Tibial nerve (tissue), 4 donors: ENCODE measurements at places on chromosomes 5 and 9. TPM values are rescaled to one million over a fixed set of nuclear protein-coding genes. Genes with fewer than 3 reads are reported as not detected.
A peak's percentile ranks its signal among the peaks of the same experiment; 100 is the strongest.

- DNase-seq, result no peak
Observed at GRCh38 chr9:89505911-89506310, 8.0 kb upstream of the SEMA4D start.

- peak; percentile 74 for DNase-seq
Observed at GRCh38 chr5:150640311-150641005, at the start of gene SYNPO. SYNPO (plus strand) TSS chr5:150640660; CDS start chr5:150648276, 7,616 bp downstream.

KCNMB1 gene
- total RNA-seq, result 1.8 TPM

- DNase-seq, result no peak
Observed at GRCh38 chr9:642014-642413, 199.5 kb upstream of the DMRT1 start.

PCA3 gene
- not detected for total RNA-seq

- no peak for DNase-seq
Observed at GRCh38 chr5:160497878-160498277, 76.2 kb downstream of the PTTG1 start.

DNA sequence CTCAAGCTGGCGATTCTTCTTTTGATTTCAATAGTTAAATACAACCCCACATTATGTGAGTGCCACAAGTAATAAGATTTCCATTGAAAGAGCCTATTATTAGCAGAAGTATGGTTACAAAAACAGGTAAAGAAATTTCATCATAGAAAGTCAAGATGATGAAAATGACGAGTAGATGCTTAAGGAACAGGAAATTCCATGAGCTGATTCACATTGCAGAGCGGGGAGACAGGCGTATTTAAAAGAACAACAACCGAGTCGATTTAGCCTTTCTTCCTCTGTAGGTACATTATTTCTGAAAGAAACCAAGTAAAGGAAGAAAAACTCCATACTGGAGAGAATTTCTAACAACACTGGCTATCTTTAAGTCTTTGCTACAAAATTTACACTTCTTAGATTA lies 310.4 kb downstream of the SLF1 start:
- no peak for DNase-seq

GRCh38 chr9:2125906-2126305 lies 110.8 kb downstream of the SMARCA2 start:
- no peak for DNase-seq

DNA sequence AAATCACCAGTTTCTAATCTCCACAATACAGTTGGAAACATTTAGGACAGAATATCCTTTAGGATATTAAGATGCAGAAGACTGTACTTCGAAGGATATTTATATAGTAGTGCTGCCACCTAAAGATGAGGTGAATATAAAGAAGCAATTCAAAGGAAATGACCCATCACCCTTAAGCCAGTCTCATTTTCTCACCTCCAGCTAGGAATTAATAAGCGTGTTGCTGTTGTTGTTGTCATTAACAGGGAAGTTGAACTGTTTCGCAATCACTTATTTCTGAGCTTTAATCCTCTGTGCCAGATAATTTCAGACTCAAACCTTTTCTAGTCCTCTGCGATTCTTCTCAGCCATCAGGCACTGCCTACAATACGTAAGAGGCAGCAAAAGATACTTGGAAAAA lies 7.8 kb upstream of the PURA start:
- DNase-seq, result no peak

DNA sequence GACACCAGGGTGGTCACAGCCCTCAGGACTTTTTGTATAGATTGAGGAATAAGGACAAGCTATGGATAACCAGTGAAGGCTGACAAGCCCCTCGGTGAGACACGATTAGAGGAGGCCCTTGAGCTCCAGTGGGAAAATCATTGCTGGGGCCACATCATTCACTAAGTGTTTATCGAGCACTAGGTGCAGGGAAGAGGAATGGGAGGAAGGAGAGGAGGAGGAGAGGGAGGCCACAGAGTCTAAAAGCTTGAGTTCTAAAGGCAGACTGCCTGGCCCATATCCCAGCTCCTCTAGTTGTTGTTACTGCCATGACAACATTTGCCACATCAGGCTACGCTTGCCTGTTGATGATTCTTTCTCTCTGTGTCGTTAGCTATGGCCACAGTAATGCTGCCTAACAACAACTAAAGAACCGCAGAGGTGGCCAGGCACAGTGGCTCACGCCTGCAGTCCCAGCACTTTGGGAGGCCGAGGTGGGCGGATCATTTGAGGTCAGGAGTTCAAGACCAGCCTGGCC lies 37.6 kb downstream of the NKX2-5 start:
- no peak for DNase-seq

DNA sequence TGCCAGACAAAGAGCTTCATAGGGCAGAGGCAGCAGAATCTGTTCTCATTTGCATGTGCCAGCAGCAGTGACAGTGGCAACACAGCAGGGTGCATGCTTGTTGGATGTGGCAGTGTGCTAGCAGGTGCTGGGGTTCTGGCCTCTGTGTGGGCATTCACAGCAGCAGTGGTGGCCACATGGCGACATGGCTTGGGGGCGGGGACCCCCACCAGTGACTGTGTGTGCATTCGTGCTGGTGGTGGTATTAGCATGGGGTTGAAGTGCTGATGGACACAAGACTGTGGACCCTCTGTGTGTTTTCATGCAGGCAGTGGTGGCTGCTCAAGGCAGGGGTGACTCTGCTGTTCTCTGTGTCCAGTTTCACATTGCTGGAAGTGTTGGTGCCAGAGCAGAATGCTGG lies 183.2 kb upstream of the PDE4D start:
- no peak for DNase-seq

DNA sequence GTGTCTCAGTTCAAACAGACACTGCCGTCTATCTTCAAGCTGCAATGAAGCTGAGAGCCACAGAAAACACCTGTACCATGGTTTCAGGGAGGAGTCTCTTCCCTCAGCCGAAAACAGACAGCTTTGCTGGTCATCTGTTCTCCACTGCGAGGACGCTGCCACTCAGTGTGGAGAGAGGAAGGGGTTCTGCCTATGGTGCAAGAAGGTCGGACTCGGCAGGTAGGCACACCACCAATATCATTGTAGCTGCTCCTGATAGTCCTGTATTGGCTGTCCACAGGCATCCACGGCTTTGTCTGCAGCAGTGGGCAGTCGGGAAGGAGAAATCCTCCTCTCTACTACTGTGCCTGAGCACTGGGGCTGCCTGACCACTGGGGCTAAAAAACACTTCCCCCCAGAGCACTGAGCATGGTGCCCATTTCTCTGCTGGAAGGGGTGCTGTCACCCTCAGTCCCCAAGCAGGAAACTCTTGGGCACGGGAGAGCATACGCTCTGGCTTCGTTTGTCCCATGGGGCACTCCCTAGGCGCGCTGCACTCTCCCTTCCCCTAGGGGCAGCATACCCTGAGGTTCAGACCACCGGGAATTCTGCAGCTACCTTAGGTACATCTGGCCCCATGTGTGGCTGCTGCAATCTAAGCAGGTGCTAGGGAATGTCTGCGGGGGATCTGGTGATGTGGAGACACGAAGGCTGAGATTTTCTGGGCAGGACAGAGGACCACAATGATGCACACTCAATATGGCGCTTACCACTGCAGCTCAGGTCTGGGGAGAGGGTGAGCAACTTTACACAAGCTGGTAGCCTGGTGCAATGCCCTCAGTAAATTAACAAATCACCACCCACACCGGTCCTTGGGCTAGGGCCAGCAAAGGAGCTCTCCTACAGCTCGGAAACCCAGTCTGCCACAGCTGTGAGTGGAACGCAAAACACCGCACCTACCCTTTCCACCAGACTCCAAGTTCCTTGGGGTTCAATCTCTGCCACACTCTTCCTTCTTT lies 880.9 kb upstream of the SEMA6A start:
- DNase-seq, result no peak

CARD19 gene
- total RNA-seq, result 64.3 TPM

DNA sequence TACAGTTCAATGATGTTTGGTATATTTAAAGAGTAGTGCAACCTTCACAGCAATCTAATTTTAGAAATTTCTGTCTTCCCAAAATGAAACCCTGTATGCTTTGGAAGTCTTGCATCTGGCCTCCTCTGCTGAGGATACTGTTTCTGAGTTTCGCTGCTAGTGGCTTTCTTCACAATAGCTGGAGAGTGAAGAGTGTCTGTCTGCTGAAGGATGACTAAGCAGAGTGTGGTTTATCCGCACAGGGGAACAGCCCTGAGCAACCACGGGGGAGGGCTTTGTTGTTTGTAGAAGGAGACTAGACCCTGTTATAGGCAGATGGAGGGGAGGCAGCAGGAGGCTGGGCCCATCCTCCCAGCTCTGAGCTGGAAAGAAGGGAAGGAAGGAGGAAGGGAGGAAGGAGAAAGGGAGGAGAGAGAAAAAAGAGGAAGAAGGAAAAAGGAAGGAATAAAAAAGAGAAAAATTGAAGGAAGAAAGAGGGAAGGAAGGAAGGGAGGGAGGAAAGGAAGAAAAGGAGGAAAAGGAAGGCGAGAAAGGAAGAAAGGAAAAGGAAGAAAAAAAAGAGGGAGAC lies 10.5 kb upstream of the IRX2 start:
- no peak for DNase-seq

DNA sequence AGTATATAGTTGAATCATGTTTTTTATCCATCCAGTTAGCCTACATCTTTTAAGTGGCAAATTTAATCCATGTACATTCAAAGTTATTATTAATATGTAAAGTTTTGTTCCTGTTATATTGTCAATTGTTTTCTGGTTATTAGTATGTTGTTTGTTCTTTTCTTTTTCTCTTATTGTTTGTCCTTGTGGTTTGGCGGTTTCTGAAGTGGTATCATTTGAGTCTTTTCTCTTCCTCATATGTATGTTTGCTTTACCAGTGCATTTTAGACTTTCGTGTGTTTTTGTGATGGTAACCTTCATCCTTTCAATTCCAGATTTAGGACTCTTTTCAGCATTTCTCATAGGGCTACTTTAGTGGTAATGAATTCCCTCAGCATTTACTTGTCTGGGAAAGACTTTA lies 130.4 kb upstream of the RFX3 start:
- no peak for DNase-seq

GRCh38 chr5:93576994-93577853 lies 3.8 kb downstream of the NR2F1-AS1 start:
- DNase-seq, result no peak

GRCh38 chr5:146107901-146108300 lies 2.5 kb upstream of the PLAC8L1 start:
- no peak for DNase-seq
